ENCODE measurements at places on chromosomes 12 and 14. TPM values are rescaled to one million over a fixed set of nuclear protein-coding genes. Genes with fewer than 3 reads are reported as not detected.

Gene SCARB1
- total RNA-seq: 37.0 TPM

Gene ASIC1
- total RNA-seq: not detected

Gene SLC17A8
- not detected for total RNA-seq

Gene KRT77
- total RNA-seq: not detected

Gene COCH
- 6.5 TPM for total RNA-seq

Gene SLC25A21
- total RNA-seq: not detected

Gene DAZAP2
- 229 TPM for total RNA-seq

Gene STXBP6
- total RNA-seq: 15.4 TPM

Gene SRRM4
- total RNA-seq: under 0.01 TPM

Gene SYNE3
- 8.8 TPM for total RNA-seq

Gene GATC
- total RNA-seq: 19.6 TPM

Gene UBE2N
- total RNA-seq: 22.4 TPM

Gene KLHL33
- 2.8 TPM for total RNA-seq

Gene SOX5
- total RNA-seq: 17.9 TPM

Gene ENDOU
- not detected for total RNA-seq

Gene RAB5B
- total RNA-seq: 128 TPM

DNA sequence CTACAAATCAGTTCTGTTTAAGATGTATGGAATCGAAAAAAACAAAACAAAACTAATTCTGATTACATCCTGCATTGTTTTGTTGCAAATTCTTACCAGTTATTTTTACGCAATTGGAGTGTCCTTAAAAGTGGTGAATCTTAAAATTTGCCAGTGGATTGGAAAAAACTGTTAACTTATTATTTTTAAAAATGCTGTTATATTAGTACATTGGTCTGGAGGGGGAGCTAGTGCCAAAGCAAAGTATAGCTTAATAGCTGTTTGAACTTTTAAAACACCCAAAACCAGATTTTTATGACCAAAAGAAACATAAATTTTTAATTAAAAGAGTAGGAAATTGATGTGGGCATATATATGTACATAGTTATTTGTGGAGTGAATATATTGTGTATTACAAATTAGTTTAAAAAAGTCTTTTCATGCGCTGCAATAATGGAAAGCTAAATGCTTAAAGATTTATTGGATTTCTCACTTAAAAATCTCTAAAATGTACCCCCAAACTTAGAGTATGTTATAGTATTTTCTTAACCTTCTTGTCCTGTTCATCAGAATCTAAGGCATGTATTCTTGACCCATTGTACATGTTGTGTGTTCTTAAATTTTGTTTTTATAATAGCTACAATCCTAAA, 2.5 kb downstream of the FUT8 start:
- no peaks in the 10 kb centered on the region for H3K4me1 ChIP-seq
- DNase-seq: no peak
- no peak overlapping the region for H3K4me3 ChIP-seq
- no peaks in the 10 kb centered on the region for H3K27me3 ChIP-seq
- no peak overlapping the region for H3K27ac ChIP-seq
- no peaks in the 10 kb centered on the region for H3K36me3 ChIP-seq

- H3K27me3 ChIP-seq: no peaks in the 10 kb centered on the region
- H3K36me3 ChIP-seq: no peaks in the 10 kb centered on the region
- H3K4me3 ChIP-seq: no peak overlapping the region
- H3K27ac ChIP-seq: no peak overlapping the region
These were observed 1123.6 kb upstream of the SEL1L start for GRCh38 chr14:82657186-82657675.

- no peaks in the 10 kb centered on the region for H3K36me3 ChIP-seq
- no peak for DNase-seq
- H3K4me3 ChIP-seq: no peak overlapping the region
- H3K27ac ChIP-seq: no peak overlapping the region
- H3K4me1 ChIP-seq: no peaks in the 10 kb centered on the region
These were observed 400.5 kb upstream of the CCDC196 start for GRCh38 chr14:66085665-66086064.

GRCh38 chr12:24244231-24244630, 294.8 kb upstream of the SOX5 start:
- H3K36me3 ChIP-seq: no peaks in the 10 kb centered on the region
- H3K27ac ChIP-seq: no peak overlapping the region
- no peaks in the 10 kb centered on the region for H3K27me3 ChIP-seq

DNA sequence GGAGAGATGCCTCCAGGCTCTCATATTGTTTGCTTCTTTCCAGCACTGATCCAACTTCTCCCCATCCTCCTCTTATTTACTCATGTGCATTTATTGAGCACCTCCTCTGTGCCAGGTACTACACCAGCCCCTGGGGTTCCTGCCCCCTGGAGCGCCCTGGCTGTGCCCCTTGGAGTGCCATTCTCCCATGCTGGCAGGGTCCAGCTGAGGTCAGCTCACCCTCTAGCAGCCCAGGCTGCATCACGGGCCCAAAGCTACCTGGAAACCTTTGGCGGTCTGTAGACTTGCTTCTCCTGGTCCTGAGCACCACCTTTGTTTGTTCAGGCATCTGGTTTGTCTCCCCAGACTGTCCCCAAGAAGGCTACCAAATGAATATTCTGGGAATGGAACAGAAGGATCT, 67.0 kb downstream of the ADCK1 start:
- H3K27me3 ChIP-seq: no peaks in the 10 kb centered on the region
- H3K4me1 ChIP-seq: no peaks in the 10 kb centered on the region
- DNase-seq: no peak

DNA sequence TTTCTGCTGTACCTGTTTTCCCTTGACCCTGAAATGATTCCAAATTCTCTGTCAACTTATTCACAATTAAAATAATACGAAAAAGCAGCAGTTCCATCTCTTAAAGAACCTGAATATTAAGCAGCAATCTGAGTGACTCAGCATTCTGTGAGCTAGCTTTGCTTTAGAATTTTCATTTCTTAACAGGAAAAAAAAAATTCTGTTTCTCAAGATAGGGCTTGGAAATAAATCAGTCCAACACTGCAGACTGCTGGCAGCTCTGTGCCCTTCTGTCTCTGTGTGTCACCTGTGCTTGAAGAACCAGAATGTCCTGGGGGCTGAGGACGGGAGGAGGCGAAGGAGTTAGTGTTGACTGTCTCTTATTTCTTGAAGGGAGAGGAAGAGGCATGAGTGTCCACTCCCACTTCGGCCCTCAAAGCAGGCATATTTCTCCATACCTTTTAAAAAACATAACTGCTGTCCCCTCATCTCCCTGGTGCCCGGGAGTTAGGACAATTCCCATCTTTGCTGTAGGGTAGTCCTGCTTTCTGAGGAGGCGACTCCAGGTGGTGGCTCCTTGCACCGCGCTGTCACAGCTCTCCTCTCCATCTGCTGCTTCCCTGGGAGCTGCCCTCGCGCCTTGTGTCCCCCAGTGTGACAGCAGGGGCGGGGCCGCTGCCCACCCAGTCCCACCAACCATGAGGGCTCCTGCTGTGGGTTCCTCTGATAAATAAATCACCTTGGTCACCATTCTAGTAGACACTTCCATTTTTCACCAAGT, 203.1 kb downstream of the CALM1 start:
- no peak overlapping the region for H3K4me3 ChIP-seq
- H3K4me1 ChIP-seq: no peaks in the 10 kb centered on the region
- H3K27me3 ChIP-seq: no peaks in the 10 kb centered on the region

- H3K27ac ChIP-seq: no peak overlapping the region
- no peaks in the 10 kb centered on the region for H3K27me3 ChIP-seq
- H3K36me3 ChIP-seq: no peaks in the 10 kb centered on the region
- no peak overlapping the region for H3K4me3 ChIP-seq
- no peak for DNase-seq
These were observed 5.5 kb upstream of the KRT84 start for GRCh38 chr12:52390739-52391617.

DNA sequence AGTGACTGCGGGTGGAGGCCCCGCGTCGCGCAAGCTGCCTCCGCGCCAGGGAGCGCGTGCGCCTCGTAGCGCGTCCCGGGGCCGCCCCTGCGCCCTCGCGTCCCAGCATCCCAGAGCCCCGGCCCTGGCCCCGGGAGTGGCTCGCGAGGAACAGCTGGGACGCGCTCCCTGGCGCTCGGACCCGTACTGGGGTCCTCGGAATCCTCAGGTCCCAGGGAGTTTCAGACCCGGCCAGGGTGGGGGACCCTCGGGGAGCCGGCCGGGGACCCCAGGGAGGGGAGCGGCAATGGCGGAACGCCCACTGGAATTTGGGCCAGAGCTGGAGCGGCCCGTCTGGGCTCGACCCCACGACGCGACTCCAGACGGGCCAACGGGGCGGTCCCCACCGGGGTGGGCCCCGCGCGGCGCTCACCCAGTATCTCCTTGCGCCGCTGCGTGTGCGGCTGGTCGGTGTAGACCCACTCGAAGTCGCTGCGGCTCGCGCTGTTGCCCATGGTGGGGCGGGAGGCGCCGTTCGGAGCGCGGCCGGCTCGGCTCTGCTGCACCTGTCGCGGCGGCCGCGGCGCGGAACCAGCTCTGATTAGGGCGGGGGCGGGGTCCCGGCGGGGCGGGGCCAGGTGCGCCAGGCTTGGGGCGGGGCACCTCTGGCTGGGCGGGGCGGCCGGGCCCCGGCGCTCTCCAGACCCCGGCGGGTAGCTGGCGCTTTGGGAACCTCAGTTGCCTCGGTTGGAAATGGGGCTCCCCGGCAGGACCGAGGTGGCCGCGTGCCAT, at the start of gene DEGS2:
Gene DEGS2, minus strand, starts transcription at position 552 of the 771 bp plus-strand sequence. Its CDS starts 58 bp downstream, at position 494.
- no peaks in the 10 kb centered on the region for H3K36me3 ChIP-seq
- H3K4me3 ChIP-seq: peak within 1 kb of the TSS; percentile 17
- H3K4me1 ChIP-seq: peaks cover 9% of the 10 kb centered on the region
- H3K27me3 ChIP-seq: no peaks in the 10 kb centered on the region
- no peak for DNase-seq

- H3K27me3 ChIP-seq: no peaks in the 10 kb centered on the region
- H3K36me3 ChIP-seq: no peaks in the 10 kb centered on the region
- no peak overlapping the region for H3K4me3 ChIP-seq
- no peak for DNase-seq
- H3K27ac ChIP-seq: peak overlapping the region; percentile 53
These were observed 2.9 kb downstream of the NEK9 start for GRCh38 chr14:75123991-75124390.

GRCh38 chr14:73712071-73712506, 2.1 kb downstream of the PNMA1 start:
- peak overlapping the region; percentile 95 for H3K27ac ChIP-seq
- peak overlapping the region; percentile 96 for H3K4me3 ChIP-seq
- no peaks in the 10 kb centered on the region for H3K36me3 ChIP-seq
- H3K27me3 ChIP-seq: no peaks in the 10 kb centered on the region
- no peaks in the 10 kb centered on the region for H3K4me1 ChIP-seq

GRCh38 chr12:50240792-50241114, 42.6 kb downstream of the LIMA1 start:
- DNase-seq: no peak
- no peak overlapping the region for H3K4me3 ChIP-seq
- peaks cover 8% of the 10 kb centered on the region for H3K4me1 ChIP-seq

DNA sequence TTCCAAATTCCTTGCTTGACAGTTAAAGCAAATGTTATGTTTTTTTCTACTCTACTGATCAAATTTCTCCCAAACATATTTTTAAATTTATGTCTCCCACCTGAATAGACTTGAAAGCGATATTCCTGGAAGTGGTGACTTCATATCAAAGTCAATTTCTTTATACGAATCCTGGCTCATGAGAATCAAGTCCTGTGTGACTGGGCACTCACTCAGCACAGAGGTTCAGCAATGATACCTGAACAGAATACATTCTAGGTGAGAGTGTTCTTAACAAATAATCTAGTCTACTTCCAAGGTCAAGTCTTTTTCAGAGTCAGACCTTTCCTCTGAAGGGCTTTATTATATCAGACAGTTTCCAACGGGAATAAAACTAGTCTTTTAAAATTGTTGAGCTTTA, 1070.6 kb downstream of the TRHDE start:
- no peaks in the 10 kb centered on the region for H3K27me3 ChIP-seq
- no peaks in the 10 kb centered on the region for H3K36me3 ChIP-seq
- no peak overlapping the region for H3K27ac ChIP-seq
- DNase-seq: no peak

DNA sequence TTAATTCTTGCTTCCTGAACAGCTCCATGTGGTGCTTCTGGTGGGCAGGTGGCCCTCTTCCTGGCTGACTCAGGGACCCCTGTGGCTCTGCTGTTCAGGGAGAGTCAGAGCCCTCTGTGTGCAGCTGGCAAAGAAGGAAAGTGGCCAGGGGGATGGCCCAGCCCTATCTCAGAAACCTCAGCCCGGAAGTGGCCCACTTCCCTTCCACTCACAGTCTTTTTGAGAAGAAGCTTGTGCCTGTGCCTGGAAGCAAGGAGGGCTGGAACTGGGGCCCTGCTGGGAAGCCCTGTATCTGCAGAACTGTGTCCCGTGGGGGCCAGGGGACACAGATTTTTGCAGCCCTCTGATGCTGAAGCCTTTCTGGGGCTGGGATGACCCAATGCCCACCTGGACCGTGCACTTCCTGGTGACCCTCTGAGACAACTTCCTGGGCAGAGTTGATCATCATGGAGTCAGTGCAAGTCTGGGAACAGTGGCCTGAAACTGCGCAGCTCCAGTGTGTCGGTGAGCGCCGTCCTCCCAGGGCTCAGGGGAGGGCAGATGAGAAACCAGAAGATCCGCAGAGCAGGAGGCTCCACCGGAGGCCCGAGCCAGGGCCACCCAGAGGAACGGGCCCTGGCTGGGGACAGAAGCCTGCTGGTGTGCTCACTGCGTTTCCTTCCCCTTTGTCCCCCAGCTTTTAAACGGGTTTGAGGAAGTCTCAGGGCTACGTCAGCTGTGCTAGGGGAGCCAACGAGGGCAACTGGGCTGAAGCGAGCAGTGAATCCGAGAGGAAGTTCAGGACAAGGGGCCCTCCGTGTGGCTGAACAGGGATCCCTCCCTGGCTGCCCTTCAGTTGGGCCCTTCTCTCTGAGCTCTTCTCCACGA, 217.4 kb upstream of the RTL1 start:
- H3K4me1 ChIP-seq: peaks cover 3% of the 10 kb centered on the region
- no peaks in the 10 kb centered on the region for H3K27me3 ChIP-seq
- H3K36me3 ChIP-seq: no peaks in the 10 kb centered on the region

- H3K4me3 ChIP-seq: no peak overlapping the region
- H3K36me3 ChIP-seq: no peaks in the 10 kb centered on the region
- H3K27ac ChIP-seq: no peak overlapping the region
These were observed 26.5 kb upstream of the TAMALIN start for GRCh38 chr12:51980051-51980808.

- no peaks in the 10 kb centered on the region for H3K36me3 ChIP-seq
- H3K27me3 ChIP-seq: no peaks in the 10 kb centered on the region
- no peak for DNase-seq
- no peak overlapping the region for H3K4me3 ChIP-seq
These were observed 36.5 kb upstream of the FRS2 start for GRCh38 chr12:69433653-69434052.

GRCh38 chr12:115918763-115919162, 358.7 kb downstream of the MED13L start:
- no peaks in the 10 kb centered on the region for H3K36me3 ChIP-seq
- no peaks in the 10 kb centered on the region for H3K4me1 ChIP-seq
- H3K27me3 ChIP-seq: peaks cover 9% of the 10 kb centered on the region
- no peak for DNase-seq
- H3K4me3 ChIP-seq: no peak overlapping the region

Data from uterus (tissue), 4 donors.